Activated T-cell treated with anti-CD3 and anti-CD28 coated beads for 48 hours (primary cell): ENCODE measurements at places on chromosomes 11 and 22.

DNA sequence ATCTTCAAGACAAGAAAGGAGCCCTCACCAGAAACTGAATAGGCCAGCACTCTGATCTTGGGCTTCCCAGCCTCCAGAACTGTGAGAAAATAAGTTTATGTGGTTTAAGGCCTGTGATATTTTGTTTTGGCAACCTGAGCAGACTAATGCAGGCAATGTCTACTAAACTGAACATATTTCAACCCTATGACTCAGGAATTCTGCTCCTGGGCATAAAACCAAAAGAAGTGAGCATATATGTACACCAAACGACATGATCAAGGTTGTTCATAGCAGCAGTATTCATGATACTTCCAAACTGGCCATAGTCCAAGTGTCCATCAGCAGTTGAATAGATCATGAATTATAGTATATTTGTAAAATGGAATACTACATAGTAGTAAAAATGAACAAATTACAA is 29.0 kb downstream of the CSNK2A3 start:
- no peak for DNase-seq

DNA sequence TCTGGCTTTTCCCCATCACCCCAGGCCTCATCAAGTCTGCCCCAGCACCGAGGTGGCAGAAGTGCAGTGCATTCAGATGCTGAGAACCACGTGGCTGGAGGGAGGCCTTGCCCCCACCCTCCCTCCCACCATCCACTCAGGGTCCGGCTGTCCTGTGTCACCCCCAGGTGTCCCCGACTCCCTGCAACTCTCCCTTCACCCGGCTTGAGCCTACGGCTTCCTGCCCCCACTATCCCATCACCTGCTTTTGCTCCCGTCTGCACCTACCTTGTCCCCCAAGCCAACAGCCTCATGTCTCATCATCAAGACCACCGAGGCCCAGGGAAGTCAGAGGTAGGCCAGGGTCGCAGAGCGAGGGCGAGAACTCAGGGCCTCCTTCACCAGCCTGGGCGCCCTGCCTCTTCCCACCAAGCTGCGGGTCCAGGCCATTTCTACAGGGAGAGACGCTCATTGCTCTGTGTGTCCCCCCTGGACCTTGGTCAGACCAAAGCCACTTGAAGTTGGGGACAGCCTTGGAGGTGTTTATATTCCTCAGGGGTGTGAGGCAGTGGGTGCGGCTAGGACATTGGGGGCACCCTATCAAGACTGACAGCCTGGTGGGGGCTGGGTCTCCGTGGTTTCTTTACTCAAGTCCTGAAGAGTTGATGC is 66.2 kb upstream of the CCND1 start:
- no peak for DNase-seq

DNA sequence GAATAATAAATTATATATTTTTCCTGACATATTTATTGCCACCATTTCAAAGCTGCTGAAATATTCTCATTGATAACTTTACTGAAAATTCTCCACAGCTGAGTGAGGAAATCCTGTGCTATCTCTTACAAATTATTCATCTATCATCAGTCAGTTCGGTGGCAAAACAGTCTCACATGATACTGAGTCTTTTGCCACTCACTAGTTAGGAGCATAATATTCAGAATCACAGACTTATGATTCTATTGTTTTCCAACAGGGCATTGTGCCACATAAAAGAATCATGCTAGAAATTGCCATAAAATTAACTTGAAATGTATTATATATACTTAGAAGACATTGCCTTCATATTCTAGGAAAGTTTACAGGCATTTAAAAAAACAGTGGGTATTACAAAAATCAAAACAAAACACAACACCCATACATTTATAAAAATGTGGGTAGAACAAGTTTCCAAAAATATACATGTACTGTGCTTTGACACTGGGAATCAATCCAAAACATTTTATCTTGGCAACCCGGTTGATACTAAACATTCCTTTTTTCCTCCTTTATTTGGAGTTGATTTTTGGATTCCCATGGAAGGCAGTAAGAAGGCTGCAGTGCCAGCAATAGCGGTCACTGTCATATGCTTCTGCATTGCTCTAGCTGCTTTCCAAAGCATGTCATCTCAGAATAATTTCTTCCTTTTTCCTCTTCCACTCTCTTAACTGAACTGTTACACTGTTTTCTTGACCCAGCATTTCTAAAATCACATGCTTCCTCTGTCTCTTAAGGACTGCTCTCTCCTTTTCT is 42.5 kb downstream of the ATG16L2 start:
- no peak for DNase-seq

- DNase-seq, result no peak
Observed at GRCh38 chr11:78216021-78216420, 27.3 kb downstream of the USP35 start.

DNA sequence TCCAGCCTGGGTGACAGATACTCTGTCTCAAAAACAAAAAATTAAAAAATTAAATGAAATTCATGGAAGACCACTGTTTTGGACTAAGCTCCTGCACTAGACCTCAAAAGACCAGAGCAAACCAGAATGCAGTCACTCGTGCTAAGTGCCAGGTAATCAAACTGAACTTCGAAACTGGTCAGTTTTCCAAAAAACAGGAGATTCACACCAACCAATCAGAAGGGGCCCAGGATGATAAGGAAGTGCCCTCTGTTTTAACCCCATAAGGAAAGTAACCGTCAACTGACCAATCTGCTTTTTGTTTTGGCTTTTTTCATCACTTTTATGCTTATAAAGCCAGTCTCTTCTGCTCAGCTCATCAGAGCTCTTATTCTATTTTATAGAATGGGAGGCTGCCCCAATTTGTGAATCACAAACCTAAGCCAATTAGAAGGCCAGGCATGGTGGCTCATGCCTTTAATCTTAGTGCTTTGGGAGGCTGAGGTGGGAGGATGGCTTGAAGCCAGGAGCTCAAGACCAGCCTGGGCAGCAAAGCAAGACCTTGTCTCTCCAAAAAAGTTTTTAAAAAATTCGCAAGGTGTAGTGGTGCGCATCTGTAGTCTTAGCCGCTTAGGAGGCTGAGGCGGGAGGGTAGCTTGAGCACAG is 10.1 kb upstream of the TOP3B start:
- DNase-seq, result no peak

DNA sequence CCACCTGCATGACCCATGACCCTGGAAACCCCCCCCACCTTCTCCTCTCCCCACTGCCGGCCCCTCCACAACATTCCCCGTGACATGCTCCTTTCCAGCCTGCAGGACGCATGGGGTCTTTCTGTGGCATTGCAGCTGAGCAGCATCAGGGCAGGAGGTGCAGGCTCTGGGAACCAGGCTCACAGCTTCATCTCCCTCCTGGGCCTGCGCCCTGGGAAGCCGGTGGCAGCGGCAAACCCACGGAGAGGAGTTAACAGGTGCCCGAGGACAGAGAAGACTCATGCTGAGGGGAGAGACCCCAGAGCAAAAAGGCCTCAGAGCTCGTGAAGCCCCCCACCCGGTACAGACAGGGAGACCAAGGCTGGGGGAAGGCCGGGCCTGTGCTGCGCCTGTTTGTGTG is 32.2 kb downstream of the CDKN1C start:
- no peak for DNase-seq
